ENCODE measurements at places on chromosomes 12 and 14. TPM values are rescaled to one million over a fixed set of nuclear protein-coding genes. Genes with fewer than 3 reads are reported as not detected.

DNA sequence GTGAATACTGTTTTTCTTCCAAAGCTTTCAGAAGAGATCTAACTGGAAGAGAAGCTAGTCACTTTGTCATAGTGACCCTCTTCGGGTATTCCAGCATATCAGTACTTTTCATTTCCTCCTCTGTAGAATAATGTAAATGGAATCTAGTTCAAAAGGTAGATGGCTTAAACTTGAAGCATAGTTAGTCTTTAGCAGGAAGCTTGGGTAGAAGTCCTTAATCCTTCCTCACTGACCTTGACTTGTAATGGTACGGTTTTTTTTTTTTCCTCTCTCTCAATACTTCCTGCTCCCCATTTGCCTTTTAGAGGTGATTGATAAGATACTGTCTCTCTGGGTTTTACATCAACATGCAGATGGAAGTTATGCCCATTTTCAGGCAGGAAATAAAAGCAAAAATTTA is 1.7 kb downstream of the FBXO34 start:
- H3K27me3 ChIP-seq, result no peaks in the 10 kb centered on the region
- no peaks in the 10 kb centered on the region for H3K36me3 ChIP-seq
- peak overlapping the region; percentile 76 for H3K4me3 ChIP-seq
- H3K4me1 ChIP-seq, result peaks cover 17% of the 10 kb centered on the region

GRCh38 chr14:70700955-70701585 is 59.4 kb downstream of the TTC9 start:
- no peak overlapping the region for H3K27ac ChIP-seq
- DNase-seq, result no peak
- H3K4me3 ChIP-seq, result no peak overlapping the region
- no peaks in the 10 kb centered on the region for H3K27me3 ChIP-seq
- H3K36me3 ChIP-seq, result no peaks in the 10 kb centered on the region
- peaks cover 14% of the 10 kb centered on the region for H3K4me1 ChIP-seq

- H3K27me3 ChIP-seq, result no peaks in the 10 kb centered on the region
- DNase-seq, result no peak
- H3K4me1 ChIP-seq, result peaks cover 10% of the 10 kb centered on the region
Observed at GRCh38 chr12:10218021-10218420, 5.3 kb downstream of the GABARAPL1 start.

DNA sequence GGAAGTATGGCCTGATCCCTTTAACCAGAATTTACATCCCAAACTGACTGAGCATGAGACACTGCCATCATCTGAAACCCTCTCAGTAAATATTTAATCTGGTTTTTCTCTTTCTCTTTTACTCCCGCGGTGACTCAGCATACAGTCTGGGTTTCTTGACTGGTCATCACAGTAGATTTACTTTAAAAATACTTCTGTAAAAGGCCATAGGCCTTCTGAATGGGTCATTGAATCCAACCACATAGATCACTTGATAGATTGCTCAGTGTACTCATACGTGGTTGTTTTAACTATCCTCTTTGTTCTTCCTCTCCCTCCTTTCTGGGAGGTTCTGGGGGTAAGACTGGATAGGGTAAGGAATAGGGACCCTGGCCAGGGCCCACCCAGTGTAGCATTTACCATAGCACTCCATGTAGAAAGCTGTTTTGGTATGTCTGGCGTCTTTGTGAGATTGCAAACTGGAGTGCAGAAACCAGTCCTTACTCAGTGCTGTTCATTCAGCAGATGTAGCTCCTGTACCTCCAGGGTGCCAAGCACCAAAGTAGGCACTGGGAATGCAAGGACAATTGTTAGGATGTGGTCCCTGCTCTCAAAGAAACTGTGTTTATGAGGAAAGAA is 165.7 kb downstream of the SRGAP1 start:
- H3K4me3 ChIP-seq, result no peak overlapping the region
- no peak for DNase-seq
- H3K36me3 ChIP-seq, result no peaks in the 10 kb centered on the region
- H3K27ac ChIP-seq, result no peak overlapping the region
- no peaks in the 10 kb centered on the region for H3K4me1 ChIP-seq
- no peaks in the 10 kb centered on the region for H3K27me3 ChIP-seq

- no peak overlapping the region for H3K27ac ChIP-seq
- H3K4me3 ChIP-seq, result no peak overlapping the region
- peaks cover 2% of the 10 kb centered on the region for H3K27me3 ChIP-seq
- no peaks in the 10 kb centered on the region for H3K36me3 ChIP-seq
Observed at GRCh38 chr14:22303589-22304195, 285.3 kb downstream of the DAD1 start.

- DNase-seq, result no peak
- H3K4me3 ChIP-seq, result no peak overlapping the region
- H3K36me3 ChIP-seq, result no peaks in the 10 kb centered on the region
Observed at GRCh38 chr12:1864867-1865266, 44.5 kb downstream of the LRTM2 start.

The CCDC92 gene
- 5.9 TPM for total RNA-seq

The SOAT2 gene
- total RNA-seq, result not detected

The GLIPR1L1 gene
- total RNA-seq, result not detected

The PROX2 gene
- total RNA-seq, result not detected

The SALL2 gene
- 25.9 TPM for total RNA-seq
